Renal pelvis (tissue), 12 donors: ENCODE measurements at places on chromosomes 3 and 15. TPM values are rescaled to one million over a fixed set of nuclear protein-coding genes. Genes with fewer than 3 reads are reported as not detected.

STAB1 gene
- 46.6 TPM for polyA plus RNA-seq

DNA sequence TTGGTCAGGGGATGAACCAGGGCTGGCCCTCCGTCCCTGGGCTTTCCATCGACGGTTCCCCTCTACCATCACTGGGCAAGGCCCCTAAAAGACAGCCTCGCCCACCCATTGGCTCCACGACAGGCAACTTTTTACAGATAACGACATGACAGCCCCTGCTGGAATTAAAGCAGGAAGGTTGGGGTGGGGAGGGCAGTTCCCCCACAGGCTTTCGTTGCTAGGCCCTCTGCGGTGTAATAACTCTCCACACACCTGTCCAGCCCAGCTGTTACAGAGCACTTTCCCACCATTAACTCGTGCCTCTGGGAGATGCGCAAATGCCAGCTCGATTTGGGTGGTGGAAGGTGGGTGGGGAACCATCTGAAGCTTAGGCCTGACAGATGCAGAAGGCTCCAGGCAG, 264.2 kb upstream of the TLE3 start:
- DNase-seq, result no peak

- DNase-seq, result no peak
Observed at GRCh38 chr15:38084289-38084688, 149.8 kb downstream of the TMCO5A start.

GRCh38 chr3:19347671-19348070, 199.4 kb downstream of the KCNH8 start:
- DNase-seq, result no peak

DNA sequence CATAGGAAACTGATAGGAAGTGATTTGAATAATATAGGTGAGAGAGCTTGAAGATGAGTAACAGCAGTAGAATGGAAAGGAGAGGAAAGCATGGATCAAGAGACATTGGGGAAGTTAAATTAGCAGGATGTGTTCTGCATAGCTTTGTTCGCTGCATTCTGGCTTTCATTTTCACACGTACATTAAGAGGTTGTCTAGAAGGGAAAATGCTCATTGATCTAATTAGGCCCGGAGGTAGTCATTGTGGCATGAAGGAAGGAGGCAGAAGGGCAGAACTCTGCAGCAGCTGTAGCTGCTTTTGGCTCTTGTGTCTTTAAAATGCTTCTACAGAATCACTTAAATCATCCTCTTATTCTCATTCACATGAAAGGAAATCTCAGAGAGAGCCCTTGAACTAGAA, 40.3 kb downstream of the KCNAB1 start:
- no peak for DNase-seq

DNA sequence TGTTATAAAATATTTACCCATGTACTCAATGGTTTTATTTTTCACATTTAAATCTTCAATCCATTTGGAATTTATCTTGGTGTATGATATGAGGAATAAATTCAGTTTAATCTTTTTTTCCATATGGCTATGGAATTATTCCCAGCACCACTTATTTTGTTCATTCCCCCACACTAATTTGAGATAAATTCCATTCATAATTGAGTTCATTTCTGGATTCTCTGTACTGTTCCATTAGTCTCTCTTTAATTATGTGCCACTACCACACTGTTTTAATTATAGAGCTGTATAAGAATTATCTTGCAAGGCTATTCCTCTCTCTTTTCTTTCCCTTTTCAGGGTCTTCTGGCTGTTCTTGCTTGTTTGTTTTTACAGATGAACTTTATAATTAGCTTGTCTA, 34.6 kb downstream of the PDE8A start:
- DNase-seq, result no peak

DNA sequence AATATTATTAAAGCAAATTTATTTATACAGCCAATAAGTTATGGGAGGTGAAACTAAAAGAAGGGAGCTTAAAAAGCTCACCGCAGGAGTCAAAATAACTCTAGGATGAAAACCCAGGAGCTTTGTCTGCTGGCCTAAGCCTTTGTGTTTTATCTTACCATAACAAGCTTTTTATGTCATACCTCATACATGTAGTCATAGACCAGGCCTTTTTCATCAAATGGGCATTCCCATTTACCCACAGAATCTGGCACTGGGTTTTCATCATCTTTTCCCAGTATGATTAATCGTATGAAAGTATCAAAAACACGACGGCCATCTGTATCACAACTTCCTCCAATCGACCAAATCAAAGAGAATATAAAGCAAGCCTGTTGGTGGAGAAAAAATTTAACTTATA, 122.8 kb downstream of the DNAH12 start:
- DNase-seq, result no peak

AADAC gene
- 0.19 TPM for polyA plus RNA-seq

GRCh38 chr3:159760046-159760445, 228.6 kb upstream of the IL12A start:
- no peak for DNase-seq

DNA sequence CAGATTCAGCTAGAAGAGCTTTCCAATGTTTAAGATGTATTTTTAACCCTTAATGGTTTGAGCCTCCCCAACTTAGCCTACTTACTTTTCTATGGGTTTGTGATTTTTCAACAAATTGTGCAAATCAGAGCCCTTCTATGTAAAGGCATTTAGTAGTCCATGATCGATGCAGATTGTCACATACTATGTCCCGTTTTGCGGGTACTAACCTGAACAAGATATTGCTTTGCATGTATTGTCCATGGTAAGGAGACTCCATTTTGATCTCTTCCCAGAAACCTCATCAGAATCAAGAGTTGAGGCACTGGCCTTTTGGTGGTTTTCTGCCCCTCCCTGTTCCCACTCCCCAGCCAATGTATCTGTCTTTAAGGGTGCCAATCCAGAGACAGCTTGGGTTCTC, 60.8 kb downstream of the ETV5 start:
- no peak for DNase-seq

DNA sequence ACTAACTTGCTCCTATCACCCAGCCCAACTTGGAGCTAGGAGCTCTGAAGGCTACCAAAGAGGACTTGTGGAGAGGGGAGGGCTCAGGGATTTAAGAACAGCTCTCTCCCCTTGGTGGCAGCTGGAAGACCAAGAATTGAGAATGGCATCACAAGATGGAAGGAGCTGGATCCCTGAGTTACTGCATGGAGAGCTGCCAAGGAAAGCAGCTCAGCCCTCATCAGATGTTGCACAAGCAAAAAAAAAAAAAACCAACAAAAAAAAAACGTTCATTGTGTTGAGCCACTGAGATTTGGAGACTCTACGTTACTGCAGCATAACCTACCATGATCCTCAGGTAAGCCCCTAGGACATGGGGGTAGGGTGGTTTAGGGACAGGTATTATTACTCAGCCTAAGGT, 41.0 kb downstream of the ITGB5 start:
- DNase-seq, result no peak

- no peak for DNase-seq
Observed at GRCh38 chr3:67943546-67943945, 289.1 kb upstream of the SUCLG2 start.

DNA sequence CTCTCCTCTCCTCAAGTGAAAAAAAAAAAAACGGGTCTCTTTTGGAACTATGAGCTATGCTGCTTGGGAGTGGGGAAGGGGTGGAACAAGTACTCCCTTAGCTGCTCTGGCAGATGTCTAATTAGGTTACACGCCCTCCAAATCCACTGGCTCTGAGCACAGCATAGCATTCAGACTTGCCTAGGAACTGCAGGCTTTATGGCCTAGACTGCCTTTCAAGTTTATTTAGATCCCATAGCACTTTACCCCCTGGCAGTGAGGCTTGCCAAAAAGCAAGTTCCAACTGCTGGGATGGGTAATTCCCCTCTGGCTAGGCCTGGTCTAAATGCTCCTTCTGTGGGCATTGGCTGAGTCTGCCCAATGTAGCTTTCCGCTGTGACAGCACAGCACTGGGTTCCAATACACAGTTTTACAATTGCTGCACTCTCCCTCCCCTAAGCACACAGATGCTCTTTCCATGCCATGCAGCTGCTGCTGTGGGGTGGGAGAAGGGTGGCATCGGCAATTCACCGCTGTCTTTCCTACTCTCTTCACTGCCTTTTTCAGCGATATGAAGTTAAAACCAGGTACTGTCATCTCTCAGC, 152.8 kb downstream of the KCNAB1 start:
- no peak for DNase-seq

- DNase-seq, result no peak
Observed at GRCh38 chr15:34651997-34652725, 68.7 kb upstream of the GOLGA8B start.

- DNase-seq, result no peak
Observed at GRCh38 chr3:34675383-34676120, 877.1 kb downstream of the PDCD6IP start.

DNA sequence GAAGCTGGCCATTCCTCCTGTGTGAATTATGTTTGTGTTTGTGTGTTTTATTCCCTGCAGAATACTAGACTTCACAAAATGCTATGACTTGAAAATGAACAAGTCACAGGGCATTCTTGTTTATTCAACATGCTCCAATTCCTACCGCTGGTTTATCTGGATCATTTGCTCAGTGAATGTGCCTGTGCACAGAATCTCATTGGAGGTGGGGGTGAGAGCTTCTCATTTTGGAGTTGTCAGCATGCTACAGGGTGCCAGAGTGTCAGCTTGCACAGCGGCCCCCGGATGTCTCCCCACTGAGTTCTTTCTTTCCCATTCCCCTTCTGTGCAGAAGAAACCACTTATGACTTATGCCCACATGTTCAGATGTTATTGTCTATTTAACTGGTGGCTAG, 428.7 kb downstream of the ROBO2 start:
- no peak for DNase-seq

HTR3D gene
- polyA plus RNA-seq, result not detected

CD80 gene
- polyA plus RNA-seq, result 0.17 TPM

ADAMTSL3 gene
- polyA plus RNA-seq, result 4.1 TPM

DNA sequence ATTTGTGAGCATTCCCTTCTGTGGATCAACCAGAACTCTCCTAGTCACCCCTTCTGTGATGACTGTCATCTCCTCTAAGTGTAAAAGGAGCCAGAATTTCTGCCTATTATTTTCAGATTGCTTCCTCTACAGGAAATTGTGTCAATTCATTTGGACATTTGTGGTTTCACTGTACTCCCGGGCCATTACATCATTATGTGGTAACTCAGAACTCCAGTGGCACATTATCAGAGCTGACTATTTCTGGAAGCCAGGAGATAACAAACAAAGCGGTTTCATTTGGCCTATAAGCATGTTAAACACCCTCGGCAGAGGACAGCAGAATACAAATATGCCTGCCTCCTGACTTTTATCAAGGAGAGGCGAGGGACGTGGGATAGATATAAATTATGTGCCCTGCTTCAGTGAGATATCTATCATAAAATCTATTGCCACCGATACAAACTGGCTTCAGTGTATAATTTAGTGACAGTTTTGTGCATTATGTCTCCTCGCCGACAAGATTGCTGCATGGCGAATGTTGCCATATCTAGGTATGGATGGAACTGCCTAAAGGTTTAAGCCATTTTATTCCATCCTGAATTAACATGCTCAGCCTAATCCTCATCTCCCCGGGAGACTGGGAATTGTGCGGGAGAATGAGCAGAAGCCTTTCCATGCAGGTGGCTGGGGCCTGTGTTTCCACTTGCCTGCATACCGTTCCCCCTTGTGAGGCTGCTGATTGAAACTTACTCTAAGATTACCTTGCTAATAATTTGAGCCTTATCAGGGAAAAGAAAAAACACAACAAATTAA, 193.4 kb upstream of the SEMA6D start:
- no peak for DNase-seq

DNA sequence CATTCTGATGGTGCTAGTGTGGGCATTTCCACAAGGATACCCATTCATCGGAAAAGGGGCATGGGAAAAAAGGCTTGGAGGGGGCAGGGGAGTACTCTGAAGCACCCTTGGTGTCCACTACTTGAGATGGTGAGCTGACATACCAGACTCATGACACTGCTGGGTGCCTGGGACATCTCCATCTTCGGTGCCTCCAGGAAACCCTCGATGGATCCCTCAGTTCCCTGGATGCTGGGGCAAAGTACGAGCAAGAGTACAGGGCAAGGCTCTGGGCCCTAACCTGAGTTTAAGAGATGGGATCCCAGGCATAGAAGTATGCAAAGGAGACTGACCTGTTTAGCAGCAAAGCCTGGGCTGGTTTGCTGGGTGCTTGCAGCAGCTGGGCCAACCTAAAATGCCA, 5.2 kb upstream of the IP6K1 start:
- DNase-seq, result no peak

GRCh38 chr3:98545940-98546339, 14.2 kb downstream of the GPR15 start:
- no peak for DNase-seq

DNA sequence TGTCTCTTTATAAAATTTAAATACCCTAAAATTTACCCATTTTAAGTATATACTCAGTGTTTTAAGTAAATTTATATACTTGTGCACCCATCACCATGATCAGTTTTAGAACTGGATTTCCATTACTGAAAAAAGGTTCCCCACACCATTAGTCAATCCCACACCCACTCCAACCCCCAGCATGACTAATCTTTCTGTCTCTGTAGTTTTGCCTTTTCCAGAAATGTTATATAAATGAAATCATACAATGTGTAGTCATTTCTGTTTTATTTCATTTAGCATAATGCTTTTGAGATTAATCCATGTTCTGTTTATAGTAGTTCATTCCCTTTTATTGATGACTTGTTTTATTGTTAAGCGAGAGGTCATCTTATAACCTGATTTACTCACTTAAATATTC, 66.1 kb upstream of the LIMD1 start:
- DNase-seq, result no peak

DNA sequence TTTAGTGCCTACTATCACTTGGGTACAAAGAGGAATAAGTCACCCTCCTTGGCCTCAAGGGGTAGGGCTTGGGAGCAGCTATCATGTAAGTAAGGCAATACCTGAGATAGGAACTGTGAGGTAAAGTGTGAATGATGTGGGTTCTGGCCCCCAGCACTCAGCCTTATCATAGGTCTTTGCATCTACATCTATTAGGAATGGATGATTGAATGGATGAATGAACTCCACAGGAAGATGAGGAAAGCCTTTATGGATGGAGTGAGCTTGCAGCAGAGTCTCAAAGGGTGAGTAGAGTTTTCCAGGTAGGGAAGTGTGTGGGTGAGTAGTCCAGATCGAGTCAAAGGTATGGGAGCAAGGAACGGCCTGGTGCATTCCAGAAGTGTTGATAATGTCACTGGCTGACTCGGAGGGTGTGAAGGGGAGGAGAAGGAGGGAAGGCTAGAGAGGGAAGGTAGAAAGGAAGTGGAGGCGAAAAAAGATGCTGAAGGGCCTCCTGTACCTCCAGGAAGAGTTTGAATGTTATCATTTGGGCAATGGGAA, 13.1 kb upstream of the ABHD2 start:
- no peak for DNase-seq

AGBL1 gene
- polyA plus RNA-seq, result 0.16 TPM

OR4F15 gene
- polyA plus RNA-seq, result 0.04 TPM

DNA sequence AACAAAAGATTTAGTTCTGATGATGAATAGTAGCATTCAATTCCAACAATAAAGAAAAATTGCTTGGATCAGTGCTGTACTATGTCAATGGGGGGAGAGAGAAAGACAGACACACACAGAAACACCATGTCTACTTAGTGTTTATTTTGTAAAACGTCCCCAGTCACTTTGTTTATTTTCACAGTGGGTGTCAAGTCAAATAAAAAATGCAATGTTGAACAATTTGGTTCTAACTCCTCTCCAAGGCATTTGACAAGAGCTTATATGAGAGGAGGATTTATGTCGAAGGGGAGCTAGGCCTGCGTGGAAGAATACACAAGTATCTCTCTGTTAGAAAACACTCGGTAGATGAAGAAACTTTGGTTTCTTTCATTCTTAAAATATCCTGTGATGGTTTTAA, 201.7 kb upstream of the SLC2A2 start:
- no peak for DNase-seq
